Small intestine (tissue), 16 donors: ENCODE measurements at places on chromosomes 13 and 19.

- DNase-seq = no peak
These were observed 393.8 kb downstream of the ITGBL1 start for GRCh38 chr13:101846249-101846648.

- DNase-seq = no peak
These were observed 127.5 kb upstream of the KLF5 start for GRCh38 chr13:72931311-72931710.

- no peak for DNase-seq
These were observed at the start of gene S1PR5 for GRCh38 chr19:10517361-10517759. Gene S1PR5 (minus strand): TSS chr19:10517447. CDS start chr19:10515011, 2,436 bp downstream.

DNA sequence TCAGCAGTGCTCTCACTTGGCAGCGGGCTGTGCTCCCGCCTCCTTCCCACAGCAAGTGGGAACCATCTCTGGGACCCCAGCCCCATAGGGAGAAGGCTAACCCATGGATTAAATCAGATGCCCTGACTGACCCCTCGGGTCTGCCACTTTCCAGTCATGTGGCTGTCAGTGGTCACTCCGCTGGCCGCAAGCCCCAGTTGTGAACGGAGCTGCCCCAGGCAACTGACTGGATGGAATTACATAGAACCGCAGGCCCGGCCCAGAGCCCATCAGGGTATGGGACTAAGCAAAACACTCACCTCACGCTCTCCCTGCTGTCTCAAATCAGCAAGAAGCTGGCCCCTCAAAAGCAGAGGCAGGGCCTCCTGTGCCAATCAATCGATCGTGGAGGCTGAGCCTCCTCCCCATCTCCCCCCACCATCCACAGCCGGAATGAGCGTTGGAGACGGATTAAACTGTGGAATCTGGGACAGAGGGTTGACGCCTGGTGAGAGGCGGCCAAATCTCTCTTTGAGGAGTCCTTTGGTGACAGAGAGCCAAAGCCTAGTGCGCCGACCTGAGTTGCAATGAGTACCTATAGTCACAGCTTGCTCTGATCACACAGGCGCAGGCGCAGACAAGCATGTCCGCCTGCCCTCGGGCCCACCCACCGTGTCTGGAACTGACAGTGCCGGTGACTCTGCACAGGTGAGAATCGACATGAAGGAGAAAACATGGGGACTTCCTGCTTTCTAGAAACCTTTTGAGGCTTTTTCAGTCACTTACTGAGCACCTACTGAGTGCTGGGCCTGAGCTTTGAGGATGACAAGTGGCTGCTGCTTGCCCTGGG is 38.7 kb downstream of the PBX4 start:
- no peak for DNase-seq

GRCh38 chr19:46732966-46733689 is 12.7 kb upstream of the FKRP start:
- no peak for DNase-seq

DNA sequence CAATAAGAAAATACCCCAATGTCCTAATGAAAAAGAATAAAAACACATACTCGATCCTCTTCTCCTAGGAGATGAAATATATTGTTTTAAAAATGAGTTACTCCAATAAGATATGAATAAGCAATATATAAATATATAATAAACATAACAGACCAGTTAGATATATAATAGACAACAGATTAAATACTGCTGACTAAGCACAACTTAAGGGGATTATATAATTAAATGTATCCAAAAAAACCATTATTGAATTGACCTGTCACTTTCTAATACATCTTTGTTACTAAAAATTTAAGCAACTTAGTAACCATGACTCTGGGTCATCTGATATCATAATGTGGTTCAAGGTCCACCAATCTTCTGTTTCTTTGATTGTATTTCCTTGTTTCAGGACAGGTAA is 14.0 kb upstream of the ZNF780B start:
- DNase-seq = no peak

DNA sequence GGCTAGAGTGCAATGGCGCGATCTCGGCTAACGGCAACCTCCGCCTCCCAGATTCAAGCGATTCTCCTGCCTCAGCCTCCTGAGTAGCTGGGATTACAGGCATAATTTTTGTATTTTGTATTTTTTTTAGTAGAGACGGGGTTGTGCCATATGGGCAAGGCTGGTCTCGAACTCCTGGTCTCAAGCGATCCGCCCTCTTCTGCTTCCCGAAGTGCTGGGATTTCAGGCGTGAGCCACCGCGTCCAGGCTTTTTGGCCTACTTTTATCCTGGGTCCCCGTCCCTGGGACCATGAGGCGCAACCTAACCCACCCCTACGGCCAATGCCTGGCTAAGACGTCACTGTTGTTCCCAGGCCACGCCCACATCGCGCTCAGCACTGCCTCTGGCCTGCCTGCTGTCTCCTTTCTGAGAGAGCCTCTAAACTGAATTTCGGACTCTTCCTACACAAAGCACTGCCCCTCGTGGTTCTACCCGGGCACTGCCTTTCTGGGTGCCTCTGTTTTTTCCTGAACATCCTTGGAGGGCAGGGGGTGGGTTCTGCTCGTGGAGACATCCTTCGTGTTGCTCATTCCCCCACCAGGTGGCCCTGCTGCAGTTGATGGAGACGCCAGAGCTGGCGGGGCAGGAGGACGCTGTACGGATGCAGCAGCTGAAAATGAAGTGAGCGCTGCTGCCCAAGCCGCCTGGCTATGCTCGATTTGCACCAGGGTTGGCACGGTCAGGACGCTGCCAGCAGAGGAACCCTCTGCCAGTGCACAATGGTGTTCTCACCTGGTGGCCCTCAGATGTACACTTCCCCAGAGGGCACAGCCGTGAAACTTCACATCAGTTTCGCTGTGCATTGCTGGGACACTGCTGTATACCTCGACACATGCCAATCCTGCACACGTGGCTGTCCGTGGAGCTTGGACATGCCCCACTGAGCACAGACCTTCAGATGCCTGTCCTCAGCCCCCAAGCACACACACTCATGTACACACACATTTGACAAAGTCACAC is 2.0 kb downstream of the REX1BD start:
- peak; percentile 26 for DNase-seq

- no peak for DNase-seq
These were observed 12.2 kb downstream of the MED26 start for GRCh38 chr19:16615808-16616207.

DNA sequence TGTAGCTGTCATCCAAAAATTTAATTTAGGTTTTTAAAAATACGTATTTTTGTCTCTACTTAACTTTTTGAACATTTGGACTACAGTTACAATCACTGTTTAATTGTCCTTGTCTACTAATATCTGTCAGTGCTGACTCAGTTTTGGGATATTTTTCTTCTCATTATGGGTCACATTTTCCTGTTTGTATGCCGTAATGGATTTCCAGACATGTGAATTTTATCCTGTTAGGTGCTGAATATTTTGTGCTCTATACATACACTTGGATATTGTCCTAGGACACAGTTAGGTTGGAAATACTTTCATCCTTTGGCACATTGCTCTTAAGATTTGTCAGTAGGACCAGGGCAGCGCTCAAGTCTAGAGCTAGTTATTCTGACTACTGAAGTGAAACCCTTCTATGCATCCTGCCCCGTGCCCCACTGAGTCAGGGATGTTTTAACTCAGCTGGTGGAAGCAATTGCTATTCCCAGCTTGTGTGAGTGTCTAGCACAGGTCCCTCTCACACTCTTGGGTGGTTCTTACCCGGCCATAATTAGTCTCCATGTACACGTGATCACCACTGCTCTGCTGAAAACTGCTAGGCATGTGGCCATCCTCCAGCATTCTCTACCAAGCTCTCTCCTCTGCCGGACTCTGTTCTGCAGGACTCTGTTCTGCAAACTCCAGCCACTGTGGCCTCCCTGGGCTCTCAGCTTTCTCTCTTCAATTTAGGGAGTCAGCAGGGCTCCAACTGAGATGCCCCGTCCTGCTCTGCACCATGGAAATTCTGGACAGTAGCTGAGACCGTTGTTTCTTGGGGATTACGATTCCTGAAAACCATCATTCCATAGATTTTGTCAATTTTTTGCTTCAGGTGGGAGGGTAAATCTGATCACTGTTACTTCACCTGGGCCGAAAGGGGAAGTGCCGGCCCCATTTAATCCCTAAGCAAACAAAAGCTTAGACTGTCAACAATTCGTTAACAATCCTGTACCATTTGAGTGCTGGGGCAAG is 11.1 kb downstream of the PROZ start:
- peak; percentile 62 for DNase-seq

- peak; percentile 49 for DNase-seq
These were observed 7.9 kb downstream of the UNC13A start for GRCh38 chr19:17680230-17680722.

- no peak for DNase-seq
These were observed 70.3 kb upstream of the MCF2L start for GRCh38 chr13:112898621-112899280.

DNA sequence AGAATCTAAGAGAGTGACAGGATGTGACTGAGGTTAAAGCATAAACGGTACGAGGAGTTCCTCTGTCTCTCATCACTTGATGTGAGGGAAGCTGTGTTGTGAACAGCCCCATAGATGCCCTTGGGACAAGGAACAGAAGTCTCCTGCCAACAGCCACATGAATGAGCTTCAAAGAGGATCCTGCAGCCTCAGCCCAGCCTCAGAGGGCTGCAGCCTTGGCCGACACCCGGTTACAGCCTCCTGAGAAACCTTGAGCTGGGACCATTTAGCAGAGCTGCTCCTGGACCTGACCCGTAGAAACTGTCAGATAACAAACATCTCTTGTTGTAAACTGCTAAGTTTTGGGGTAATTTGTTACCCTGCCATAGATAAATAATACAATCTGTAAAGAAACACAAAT is 54.2 kb downstream of the CCNE1 start:
- no peak for DNase-seq

- DNase-seq = no peak
These were observed 265.3 kb upstream of the STARD13 start for GRCh38 chr13:33550885-33551284.

- no peak for DNase-seq
These were observed 7.2 kb downstream of the GADD45B start for GRCh38 chr19:2483084-2483483.

DNA sequence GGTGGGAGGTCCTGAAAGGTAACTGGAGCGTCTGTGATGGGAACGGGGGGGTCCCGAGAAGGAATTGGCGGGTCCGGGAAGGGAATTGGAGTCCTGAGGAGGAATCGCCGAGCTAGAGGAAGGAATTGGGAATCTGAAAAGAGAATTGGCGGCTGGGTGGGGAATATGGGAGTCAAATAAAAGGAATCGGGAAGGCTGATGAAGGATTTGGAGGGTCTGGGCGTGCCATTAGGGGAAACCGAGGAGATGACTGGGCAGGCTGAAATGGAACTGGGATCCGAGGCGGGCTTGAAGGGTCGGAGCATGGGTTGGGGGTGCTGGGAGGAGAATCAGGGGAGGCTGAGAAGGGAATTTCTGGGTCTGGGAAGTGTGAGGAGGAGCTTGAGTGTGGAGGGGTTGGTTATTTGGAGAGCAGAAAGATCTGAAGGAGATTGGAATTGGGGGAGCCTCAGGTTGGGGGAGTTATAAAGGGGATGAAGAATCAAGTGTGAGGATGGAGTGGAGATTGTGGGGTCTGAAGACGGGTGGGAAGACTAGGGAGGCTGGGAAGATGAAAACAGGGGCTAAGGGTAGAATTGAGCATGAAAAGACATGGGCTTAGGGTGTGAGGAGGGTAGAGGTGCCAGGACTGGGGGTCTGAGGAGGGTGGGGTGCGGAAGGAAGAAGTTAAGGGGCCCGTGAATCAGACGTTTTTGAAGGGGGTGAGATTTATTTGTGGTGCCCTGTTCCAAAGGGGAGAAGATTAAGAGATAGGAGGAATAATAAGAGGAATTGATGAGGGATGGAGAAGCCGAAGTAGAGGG is 718 bp downstream of the ACTN4 start:
- DNase-seq = no peak

DNA sequence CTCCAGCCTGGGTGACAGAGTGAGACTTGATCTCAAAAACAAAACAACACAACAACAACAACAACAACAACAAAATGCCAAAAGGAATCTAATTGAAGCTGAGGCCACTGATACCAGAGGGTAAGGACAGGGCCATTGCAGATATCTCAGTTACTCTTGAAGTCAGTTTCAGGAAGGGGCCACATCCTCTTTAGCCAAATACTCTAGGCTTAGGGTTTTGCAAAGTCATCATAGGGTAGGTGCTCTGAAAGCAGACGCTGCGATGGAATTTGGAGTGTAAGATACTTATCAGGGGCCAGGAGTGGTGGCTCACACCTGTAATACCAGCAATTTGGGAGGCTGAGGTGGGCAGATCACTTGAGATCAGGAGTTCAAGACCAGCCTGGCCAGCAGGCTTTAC is 46.6 kb upstream of the UBAC2 start:
- DNase-seq = no peak

DNA sequence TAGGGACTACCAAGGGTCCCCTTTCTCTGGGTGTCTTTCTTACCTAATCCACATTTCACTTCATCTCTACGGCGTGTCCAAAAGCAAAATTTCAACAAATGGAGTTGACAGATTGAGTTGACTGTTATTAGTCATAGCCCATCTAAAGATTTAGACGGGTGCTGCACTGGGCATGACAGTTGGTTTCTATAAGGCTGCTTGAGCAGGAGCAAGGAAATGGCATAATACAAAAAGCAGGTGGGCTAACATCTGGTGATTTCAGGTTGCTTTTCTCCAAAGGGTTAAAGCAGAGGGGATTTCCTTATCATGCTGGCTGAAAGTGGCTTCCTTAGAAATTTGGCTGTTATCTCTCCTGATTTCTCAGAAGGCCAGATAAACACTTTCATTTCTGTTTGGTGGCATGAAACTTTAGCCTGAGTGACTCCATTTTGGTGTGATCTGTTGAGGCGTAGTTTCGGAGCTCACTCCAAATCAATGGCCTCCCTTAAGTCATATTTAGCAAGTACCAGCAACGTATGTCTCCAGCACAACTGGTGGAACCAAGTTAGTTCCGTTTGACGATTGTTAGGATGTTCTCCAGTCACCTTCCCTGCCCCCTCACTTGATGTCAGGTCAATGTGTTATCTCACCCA is 440.4 kb downstream of the FGF9 start:
- no peak for DNase-seq

GRCh38 chr13:42108217-42108616 is 59.8 kb downstream of the DGKH start:
- DNase-seq = no peak

GRCh38 chr19:58569943-58570670 is 3.0 kb downstream of the MZF1 start:
- no peak for DNase-seq

- DNase-seq = no peak
These were observed 15.7 kb upstream of the CCDC169 start for GRCh38 chr13:36313047-36313969.
